ENCODE measurements at places on chromosomes 1 and 21.
A peak's percentile ranks its signal among the peaks of the same experiment; 100 is the strongest.

GRCh38 chr1:60535713-60536112 is 462.1 kb upstream of the C1orf87 start:
- DNase-seq: no peak

- no peak for DNase-seq
Measured at GRCh38 chr1:94922761-94923331, 4.1 kb downstream of the CNN3 start.

DNA sequence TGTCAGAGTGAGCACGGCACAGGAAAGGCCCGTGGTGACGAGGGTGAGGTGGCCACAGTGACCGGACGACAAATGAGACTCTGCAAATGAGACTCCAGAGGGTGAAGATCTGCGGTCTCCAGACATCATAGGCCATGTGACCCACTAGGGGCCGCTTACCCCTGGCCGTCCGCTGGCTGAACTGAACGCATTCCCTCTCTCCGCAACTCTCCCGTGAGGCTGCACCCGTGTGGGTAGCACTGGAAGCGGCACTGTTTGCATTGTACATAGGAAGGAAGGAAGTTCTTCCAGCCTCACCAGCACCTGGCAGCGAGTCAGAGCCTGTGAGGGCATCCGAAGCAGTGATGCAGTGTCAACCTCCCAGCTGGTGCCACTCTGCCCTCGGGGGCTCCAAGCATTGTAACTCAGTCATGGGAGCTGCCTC is 23.6 kb upstream of the SPSB1 start:
- DNase-seq: no peak

GRCh38 chr1:229280921-229281320 is 10.0 kb downstream of the RAB4A start:
- no peak for DNase-seq

GRCh38 chr1:57307392-57308170 is 116.3 kb downstream of the DAB1 start:
- peak; percentile 16 for DNase-seq

DNA sequence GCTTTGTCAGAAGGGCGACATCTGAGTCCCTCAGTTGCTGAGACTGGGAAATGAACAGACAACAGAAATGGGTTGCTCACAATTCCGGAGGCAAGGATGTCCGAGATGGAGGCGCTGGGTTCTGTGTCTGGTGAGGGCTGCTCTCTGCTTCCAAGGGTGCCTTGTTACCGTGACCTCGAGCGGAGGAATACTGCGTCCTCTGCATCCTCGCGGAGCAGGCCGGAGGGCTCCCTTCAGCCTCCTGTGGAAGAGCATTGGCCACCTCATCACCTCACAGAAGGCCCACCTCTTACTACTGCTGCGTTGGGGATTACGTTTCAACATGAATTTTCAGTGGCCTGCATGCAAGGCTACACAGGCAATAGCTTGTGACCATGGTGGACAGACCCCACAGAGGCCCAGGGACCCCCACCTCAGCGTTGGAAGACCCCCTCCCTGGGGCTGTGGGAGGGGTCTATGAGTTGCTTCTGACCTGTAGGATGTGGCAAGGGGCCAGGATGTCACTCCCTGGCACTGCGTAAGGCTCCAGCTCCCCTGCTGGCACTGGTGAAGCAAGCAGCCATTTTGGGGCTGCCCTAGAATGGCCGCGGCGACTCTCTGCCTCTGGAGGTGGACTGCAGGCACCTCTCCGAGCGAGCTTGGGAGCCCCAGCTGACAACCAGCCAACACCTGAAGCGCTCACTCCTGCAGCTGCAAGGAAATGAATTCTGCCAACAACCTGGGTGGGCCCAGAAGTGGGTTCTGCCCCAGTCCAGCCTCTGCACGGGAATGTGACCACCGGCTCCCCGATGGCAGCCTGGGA is 36.3 kb upstream of the COL6A1 start:
- no peak for DNase-seq

- no peak for DNase-seq
Measured at GRCh38 chr21:27190601-27191000, 223.7 kb upstream of the ADAMTS5 start.

DNA sequence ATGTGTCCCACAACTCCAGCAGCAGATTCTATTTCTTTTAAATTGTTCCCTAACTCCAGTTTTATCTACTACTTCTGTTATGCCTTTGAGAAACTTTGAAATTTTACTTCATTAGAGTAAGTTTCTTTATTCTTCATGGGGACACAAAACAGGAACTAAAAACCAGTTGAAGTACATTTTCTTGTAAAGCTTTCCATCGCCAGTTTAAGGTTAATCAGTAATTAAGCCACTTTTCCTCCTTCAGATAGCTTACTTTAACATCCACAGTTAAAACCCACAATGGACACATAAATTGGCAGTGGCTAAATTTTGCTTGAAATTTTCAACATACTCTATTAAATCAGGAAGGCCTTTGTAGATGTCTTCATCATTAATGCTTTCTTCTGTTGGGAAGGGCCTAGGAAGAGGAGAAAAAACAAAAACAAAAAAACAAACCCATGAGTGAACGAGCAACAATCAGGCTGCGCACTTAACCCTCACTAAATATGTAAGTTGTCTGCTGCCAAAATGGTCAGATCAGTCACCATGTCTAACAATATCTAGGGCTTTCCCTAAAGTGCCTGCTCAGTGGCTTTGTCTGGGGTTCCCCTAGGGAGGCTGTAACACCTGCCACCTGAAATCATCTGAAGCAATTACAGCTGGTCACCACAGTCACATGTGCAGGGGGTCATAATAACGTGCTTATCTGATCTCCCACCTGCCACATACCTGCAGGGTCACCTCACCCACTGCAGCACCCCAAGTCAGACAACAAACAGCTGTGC is 187.9 kb downstream of the VAV3 start:
- no peak for DNase-seq

DNA sequence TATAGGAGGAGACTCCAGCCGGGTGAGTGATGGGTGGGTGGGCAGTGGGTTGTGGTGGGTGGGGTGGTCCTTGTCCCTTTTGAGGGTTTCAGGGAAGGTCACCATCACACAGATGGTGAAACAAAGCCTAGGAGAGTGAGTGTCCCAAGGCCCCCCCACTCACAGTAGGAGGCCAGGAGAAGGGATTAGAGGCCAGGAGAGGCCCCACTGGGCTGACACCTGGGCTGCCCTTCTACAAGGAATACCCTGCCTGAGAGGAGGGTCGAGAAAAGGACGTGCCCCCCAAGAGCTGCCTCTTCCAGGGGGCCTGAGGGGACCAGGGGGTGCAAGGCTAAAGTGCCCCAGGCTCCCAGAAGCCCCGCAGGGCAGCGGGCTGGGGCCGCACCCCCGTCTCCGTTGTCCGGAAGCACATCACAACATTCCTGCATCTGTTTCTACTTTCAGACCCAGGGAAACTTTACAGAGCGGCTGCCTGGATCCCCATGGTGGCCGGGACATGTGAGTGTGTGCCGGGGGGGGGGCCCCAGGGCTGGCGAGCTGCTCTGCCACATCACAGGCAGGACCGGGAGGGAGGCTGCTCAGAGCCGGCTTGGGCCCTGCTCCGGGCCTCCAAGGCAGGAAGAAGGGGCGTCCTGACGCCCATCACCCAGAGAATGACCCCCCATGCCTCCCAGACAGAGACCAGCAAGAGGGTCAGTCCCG is 68.2 kb downstream of the ARHGEF16 start:
- DNase-seq: no peak

- no peak for DNase-seq
Measured at GRCh38 chr1:168321945-168322344, 41.3 kb downstream of the TBX19 start.

- DNase-seq: no peak
Measured at GRCh38 chr1:161900160-161900559, 123.5 kb downstream of the OLFML2B start.

DNA sequence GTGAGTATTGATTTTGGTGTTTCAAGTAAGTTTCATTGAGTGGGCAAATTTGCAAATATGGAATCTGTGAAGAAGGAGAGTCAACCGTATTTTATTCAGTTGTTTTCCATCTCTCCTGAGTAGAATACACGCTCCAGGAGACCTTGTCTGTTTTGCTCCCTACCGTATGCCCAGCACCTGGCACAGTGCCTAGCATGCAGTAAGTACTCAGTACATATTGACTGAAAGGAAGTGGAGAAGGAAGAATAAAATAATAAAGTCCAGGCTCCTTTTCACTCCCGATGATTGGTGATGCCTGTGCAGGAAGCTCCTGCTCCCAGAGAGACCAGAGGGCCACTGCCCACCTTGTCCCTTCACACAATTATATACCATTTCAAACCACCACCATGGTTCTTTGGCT is 59.4 kb upstream of the NEK2 start:
- DNase-seq: no peak

DNA sequence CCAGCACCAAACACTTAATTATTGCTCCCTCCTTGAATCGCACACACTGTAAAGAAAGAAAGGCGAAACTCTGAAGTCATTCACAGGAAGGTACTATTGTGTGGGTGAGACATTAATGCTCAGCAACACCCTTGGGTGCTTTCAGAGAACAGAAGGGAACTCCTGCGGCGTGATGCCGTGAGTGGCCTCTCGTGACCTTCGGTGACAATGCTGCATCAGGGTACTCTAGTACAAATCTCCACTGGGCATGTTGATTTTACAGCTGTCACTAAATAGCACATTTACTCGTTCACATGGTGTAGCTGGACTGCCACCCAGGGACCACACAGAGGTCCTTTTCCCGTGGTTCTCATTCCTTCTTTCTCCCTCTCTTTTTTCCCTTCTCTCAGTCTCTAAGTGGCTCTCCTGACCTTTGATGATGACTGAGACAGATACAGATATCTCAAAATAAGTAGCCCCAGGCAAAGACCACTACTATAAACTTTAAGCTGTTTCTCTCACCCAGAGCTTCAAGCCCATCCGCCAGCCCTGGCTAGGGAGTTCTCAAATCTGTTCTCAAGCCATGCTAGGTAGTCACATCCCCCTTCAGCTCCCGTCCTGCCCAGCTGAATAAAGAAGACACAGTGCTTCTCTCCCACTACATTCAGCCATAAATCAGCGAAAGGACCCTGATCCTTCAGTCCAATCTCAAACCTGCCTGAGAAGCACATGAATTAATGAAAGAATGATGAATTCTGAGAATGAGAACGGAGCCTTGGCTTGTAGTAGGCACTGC is 223.4 kb upstream of the FMN2 start:
- no peak for DNase-seq

- DNase-seq: no peak
Measured at GRCh38 chr1:45894921-45895320, 91.5 kb downstream of the MAST2 start.

DNA sequence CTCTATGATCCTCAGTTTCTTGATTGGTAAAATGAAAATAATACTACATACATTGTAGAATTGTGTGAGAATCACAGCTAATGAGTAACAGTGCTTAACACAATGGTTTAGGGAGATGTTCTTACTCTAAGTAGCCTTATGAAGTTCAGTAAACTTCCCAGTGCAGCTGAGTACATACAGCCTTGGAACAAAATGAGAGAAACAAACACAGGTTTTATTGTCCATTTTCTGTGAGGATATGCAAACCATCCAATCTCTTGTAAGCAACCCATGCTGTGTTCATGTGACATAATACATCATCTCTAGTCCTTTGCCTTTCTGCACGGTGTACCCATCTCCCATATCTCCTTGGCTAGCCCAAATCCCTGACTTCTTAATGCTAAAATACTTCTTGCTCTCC is 14.7 kb upstream of the STRIP1 start:
- no peak for DNase-seq

Measured in stimulated activated CD8-positive, alpha-beta memory T cell treated with anti-CD3 and anti-CD28 coated beads, Interleukin-7, amount 100 ng/mL, for 48 hours (primary cell).